ENCODE measurements at places on chromosomes 11 and 22.
A peak's percentile ranks its signal among the peaks of the same experiment; 100 is the strongest.

DNA sequence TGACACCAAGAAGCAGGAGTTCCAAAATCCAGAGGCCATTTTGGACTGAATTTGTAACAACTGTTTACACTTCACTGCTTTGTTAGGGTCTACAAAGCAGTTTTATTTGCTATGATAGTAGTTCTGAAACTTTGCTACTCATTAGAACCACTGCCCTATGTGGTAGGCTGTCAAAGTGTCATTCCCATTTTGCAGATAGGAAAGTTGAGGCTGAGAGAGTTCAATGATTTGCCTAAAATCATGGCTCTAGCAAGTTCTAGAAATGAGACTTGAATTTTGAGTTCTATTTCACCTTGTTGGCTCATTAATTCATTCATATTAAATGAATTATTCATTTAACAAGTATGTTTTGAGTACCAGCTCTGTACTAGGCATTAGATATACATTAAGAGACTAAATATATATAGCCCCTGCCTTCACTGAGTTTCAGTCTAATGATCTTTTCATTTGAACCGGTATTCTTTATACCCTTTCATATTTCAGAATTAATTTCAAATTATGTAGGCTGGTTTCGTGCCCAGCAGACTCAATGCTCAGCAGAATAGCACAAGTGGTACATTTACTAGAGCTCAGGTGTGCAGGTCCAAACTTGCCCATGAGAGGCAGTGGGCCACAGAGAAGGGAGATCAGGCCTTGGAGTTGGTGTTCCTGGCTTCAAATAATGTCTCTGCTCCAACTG lies 93.5 kb downstream of the ME3 start:
- DNase-seq: no peak

DNA sequence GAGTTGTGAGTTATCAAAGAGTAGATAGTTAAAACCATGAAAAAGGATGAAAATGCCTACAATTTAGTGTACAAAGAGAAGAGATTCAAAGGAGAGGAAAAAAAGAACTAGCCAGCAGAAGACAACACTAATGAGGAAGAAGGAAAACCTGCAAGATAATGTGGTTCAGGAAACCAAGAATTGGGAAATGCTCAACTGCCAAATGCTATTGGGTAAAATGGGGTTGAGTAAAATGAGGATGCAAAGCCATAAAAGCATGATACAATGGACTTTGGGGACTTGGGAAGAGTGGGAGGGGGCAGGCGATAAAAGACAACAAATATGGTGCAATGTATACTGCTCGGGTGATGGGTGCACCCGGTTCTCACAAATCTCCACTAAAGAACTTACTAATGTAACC lies 7.6 kb upstream of the OR52K2 start:
- no peak for DNase-seq

DNA sequence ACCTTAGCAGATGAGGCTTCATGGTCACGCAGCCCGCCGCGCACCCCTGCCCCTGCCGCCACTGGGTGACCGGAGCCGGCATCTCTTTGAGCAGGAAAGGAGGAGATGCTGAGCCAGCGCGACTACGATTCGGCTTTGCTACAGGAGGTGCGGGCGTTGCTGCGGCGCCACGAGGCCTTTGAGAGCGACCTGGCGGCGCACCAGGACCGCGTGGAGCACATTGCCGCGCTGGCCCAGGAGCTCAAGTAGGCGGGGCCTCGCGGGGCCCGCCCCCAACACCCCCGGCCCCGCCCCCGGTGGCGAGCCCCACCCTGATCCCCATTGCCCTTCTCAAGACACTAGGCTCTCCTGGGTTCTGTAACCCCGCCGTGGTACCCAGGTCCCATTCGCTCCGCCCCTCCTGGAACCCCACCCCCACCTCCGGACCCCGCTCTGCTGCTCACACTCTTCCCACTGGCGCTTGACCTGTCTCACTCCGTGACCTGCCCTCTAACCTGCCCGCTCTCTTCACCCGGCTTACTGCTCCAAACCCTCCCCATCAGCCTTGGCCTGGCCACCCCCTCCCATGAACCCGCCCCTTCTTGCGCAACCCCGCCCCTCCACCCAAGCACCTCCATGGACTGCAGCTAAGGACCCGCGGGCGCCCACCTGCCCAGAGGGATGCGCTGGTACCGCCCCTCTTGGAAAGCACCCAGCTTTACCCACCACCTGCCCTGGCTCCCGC lies 9.1 kb downstream of the CTSF start:
- no peak for DNase-seq

DNA sequence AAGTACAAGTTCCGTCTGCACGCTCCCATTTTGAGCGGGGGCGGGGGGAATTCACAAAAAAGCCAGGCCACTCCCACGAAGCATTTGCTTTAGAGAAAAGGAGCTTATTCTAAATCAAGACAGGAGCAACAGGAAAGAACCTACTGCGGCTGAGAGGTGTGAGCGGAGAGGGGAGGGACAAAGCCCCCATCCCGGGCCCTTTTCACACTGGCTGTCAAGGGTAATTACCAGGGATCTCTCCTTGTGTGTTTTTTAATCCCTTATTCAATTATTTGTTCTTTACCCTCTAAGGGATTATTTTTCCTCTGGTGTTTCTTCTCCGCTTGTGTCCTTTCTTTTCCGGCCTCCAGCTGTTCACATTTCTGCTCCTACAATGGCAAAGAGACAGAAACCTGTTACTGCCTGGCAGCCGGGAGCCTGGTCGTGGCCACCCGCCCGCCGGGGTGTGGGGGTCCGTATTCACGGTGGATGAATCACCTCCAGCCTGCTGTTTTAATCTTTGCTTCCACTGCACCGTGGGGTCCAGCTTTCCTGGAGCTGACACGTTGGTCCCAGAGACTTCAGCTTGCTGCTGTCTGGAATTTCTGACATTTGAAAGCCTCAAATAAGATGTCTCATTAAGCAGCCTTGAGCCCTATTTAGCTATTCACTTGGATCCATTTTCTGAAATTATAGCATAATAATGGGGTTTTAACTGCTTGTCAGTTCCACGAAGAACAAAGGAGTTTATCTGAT lies 61.4 kb upstream of the FADD start:
- no peak for DNase-seq

GRCh38 chr22:23305922-23306374 lies 125.6 kb downstream of the BCR start:
- peak; percentile 78 for DNase-seq

DNA sequence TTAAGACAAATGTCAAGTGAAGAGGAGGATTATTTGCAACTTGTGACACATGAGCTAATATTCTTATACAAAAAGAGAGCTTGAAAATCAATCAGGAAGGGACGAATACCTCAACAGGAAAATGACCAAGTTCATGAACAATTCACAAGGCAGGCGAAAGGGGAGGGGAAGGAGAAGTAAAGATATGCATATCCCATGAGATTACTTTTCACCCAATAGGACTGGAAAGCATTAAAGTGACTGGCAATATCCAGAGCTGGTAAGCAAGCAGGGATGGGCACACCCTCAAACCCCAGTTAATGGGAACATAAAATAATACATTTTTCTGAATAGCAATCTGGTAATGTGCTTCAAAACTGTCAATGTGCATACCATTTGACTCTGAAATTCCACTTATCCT lies 129.5 kb downstream of the SLC1A2 start:
- no peak for DNase-seq

DNA sequence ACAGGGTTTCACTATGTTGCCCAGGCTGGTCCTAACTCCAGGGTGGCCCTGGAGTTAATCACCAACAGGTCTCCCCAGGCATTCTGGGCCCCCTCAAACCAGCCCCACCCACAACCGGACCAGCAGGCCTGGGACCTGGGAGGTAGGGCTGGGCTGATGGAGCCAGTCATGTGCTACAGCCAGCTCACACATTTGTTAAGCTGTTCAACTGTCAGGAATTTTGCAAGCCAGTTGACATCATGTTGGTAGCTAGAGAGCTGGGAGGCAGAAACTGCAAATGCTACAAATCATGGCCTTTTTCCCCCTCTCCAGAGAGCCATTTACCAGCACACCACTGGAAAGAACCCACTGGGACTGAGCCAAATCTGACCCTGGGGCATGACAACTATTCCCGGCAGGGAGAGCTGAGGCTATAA lies 6.8 kb downstream of the ARHGAP1 start:
- DNase-seq: no peak

DNA sequence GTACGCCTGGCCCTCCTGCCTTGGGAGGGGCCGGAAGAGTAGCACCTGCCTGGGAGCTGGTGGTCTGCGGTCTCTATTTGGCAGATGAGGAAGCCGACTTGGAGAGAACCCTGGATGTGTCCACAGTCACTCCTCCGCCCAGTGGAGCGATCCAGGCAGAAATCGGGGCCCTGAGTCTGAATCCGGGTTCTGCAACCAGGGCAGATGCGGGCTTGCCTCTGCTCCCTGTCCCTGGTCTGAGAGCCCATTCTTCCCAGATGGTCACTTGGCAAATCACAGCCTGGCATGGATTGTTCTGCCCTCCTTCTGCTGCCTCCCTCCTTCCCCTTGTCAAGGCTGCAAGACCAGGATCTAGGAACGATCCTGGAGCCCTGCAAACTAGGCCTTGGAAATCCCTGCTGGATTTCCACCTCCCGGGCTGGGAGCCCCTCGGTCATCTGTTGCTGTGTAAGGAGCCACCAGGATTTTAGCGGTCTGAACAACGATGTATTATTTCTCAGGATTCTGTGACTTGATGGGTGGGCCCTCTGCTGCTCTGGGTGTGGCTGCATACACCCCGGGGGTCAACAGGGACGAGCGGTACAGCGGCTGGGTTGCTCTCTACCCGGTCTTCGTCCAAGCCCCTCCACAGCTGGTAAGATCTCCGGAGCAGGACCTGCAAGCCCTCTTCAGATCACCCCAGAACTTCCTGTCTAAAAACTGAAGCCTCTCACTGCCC lies 2.0 kb upstream of the ASCL2 start:
- DNase-seq: no peak

- no peak for DNase-seq
These were observed 572 bp upstream of the CABP2 start for GRCh38 chr11:67523556-67524479.

- no peak for DNase-seq
These were observed 63.9 kb upstream of the B3GAT1 start for GRCh38 chr11:134475951-134476350.

DNA sequence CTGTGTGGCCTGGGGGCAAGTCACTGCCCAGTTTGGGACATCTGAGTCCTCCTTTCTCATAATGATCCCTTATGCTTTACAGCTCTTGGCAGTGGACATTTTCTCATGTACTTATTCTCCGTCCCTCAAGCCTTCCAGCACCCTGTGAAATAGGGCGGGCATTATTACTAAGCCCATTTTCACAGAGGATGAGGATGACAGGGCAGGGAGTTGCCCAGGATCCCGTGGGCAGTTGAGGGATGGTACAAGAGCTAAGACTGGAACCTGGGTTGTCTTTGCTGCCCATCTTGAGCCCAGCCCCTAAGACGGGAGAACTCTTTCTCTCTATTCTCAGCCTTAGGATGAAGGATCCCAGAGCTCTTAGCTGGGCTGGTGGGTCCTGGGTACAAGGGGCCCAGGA lies 11.2 kb downstream of the CD82 start:
- no peak for DNase-seq

DNA sequence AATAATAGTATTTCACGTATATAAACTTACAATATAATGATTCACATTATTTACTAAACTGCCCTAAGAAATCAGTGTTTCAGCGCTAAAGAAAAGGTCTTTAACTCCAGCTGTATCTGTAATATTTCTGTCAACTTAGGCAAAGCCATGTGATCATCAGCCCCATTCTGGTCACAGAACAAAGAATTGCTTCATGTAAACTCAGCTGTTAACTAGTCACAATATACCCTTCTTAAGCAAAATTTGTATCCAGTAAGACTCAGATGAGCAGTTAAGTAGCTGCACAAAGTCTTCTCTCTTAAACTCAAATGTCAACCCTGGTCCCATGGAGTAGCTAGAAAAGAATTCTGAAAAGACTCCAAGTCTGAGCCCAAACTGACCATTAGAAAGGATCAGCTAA lies 26.6 kb downstream of the HPS5 start:
- DNase-seq: peak; percentile 55

- peak; percentile 33 for DNase-seq
These were observed 1.7 kb downstream of the QSER1 start for GRCh38 chr11:32894149-32894827.

DNA sequence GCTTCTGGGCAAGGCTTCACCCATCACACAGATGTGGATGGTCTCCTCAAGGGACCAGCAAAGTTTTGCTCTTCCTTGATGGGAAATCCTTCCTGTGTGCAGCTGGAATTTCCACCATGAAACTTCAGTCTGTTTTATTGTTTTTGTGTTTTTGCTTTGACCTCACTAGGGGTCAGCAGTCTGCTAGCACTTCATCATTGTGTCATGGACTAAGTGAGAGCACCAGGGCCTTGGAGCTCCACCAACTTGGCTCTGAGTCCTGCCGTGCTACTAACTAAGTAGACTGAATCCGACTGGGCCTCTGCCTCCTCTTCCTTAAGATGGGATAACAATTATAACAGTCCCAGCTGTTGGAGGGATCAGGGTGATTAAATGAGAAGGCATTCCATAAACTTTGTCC lies 305.8 kb upstream of the NCAM1 start:
- peak; percentile 93 for DNase-seq

All from globus pallidus (tissue), 1 donor.